Glutamatergic neuron (in vitro differentiated cells): ENCODE measurements at places on chromosomes 5 and 9.

DNA sequence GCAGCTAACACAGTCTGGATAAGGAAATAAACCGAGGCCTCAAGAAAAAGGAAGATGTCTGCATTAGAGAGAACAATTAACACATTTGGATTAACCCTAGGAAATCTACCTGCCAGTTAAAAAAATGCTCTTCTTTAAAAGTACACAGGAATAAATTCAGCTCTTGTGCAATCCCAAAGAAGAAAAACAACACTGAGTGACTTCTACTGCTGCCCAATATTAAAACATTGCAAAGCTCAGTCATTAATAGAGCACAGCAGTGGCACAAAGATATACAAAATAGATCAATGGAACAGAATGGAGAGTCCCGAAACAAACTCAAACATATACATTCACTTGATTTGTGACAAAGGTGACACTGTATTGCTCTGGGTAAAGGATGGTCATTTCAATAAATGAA, 119.7 kb downstream of the GNAQ start:
- DNase-seq: no peak

- no peak for DNase-seq
These were observed 29.1 kb downstream of the MTX3 start for GRCh38 chr5:79961716-79962574.

- no peak for DNase-seq
These were observed 35.8 kb downstream of the SEC61B start for GRCh38 chr9:99257723-99258389.

DNA sequence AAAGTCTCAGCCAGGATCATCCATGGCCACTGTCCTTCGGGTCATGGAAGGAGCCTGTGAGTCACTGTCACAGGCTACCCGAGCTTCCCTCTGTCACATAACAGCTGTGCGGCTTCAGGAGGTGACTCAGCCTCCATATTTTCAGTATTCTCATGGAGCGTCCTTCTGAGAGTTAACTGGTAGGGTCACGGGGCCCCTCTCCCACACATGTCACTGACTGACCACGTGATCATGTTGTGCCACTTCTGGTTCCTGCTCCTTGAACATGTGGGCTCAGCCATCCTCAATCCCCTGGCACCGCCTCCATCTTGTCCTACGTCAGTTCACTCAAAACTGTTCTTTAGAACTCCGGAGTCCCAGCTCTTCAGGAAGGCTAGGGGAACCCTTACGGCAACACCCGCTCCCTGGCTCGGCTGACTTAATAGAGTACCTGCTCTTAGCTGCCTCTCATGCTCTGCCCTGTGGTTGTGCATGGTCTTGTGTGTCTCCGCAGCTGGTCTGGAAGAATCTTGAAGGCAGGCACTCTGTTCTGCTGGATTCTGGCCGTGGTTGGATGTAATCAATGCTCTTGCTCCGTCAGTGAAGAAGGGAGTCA, 182.8 kb downstream of the ICE1 start:
- DNase-seq: no peak

GRCh38 chr9:35729700-35730485, 2.1 kb downstream of the TLN1 start:
- no peak for DNase-seq

DNA sequence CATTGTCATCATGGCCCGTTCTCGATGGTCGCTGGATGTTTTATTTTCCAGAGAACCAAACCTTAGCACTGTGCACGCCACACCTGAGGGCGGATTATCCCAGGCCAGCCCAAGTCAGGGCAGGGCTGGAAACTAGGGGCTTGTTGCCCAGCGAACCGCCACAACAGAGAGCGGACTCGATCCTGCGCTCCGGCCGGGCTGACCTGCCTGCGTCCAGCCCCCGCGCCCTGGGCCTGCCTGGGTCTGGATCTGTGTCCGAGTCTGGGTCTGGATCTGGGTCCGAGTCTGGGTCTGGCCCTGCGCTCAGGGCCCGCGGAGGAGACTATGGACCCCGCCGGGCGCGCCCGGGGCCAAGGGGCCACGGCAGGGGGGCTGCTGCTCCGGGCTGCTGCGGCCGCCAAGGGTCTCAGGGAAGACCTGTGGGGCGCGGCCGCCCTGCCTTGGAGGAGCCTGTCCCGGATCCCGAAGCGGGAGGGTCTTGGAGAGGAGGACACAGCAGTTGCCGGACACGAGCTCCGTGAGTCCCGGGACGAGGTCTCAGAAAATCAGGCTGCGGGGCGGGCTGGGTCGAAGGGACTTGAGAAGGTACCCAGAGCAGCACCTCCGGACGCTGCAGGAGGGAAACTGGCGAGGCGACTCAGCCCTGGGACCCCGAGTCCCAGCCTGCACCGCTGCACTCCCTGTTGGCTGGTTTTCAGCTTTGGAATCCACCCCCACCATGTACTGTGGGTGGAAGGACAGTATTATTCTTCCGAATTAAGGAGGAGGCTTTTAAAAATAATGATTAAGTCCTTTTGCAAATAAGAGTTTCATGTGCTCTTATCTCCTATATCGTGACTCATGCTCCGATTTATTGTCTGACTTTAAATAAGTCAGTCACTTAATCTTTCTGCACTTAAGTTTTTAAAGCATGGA, at the start of gene ANKDD1B:
TSS of gene ANKDD1B (plus strand) at position 143 of the 915 bp plus-strand sequence. CDS start at position 325, 182 bp downstream.
- peak; percentile 61 for DNase-seq

- DNase-seq: peak; percentile 78
These were observed 101.3 kb downstream of the RASEF start for GRCh38 chr9:82961504-82962125.

- no peak for DNase-seq
These were observed 186.2 kb downstream of the GABBR2 start for GRCh38 chr9:98522487-98522886.

DNA sequence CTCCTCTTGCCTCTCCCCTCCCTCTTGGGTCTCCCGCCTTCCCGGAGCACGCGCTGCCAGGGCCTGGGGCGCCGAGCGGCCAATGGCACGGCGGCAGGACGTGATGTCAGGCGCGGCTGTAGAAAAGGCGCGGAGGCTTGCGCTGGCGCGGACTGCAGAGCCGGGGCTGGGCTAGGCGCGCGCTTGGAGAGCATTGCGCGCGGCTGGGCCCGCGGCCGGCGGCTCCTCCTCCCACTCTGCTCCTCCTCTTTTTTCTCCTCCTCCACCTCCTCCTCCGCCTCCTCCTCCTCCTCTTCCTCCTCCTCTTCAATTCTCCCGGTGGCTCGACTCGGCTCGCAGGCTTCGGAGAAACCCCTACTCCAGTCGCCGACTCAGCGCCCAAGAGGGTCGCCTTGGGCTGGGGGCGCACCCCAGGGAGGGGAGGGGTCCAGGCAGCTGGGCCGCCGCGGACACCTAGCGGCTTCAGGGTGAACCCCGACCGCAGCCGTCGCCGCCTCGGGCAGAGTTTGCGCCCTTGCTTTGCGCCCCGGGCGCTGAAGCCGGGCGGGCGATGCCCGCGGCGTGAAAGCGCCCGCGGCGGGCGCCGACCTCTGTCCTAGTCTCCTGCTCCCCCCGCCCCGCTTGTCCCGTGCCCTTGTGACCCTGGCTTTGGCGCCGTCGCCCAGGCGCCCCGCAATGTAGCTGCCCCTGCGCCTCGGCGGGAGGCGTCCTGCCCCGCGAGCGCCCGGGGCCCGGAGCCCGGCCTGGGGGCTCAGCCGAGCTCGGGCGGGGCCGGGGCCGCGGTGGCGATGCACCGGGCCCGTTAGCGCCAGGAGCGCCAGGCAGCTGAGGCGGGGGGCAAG, at the start of gene LHX2:
TSS of gene LHX2 (plus strand) at position 309 of the 842 bp plus-strand sequence. CDS start 581 bp downstream, outside the sequence.
- peak; percentile 86 for DNase-seq

DNA sequence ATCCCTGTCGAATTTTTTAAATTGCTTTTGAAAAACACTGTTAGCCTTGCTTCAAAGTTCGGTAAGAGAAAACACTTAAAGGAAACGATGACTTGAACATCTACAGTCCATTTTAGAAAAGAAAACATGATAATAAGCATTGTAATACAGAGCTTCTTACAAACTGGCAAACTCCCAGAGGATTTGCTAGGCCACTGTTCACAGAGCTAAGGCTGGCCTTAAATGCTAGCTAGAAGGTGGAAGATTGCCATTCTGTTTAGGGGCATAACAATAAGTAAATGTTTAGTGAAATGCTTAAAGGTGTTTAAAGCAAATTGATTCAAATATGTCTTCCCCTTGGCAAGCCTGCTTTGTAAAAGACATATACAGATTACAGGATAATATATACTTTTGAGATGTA, 169.6 kb downstream of the TLE4 start:
- no peak for DNase-seq

DNA sequence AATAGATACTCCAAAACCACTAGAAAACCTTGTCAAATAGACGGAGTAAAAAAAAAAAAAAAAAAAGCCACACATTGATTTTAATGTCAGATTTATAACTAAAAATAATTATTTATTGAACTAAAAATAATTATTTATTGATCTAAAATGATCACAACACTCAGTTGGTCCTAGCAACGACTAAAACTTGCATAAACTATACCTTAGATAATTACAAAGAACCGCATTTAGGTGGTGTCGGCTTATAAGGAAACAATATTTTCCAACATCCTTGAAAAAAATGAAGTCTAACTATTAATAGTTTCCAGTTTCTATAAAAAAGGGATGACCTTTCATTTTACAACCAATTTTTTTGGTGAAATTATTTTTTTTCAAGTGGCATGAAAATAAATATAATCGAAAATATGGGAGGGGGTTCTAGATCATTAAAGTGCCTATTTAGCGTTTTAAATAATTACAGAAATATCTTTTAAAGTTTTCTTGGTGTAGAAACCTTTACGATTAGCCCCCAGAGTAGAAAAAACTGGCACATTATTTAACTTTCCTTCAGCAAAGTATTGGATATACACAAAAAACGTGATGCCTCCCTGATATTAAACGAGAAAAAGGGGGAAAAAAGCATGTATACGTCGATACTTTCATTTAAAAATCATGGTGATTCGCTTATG, 3.7 kb downstream of the ARRDC3 start:
- no peak for DNase-seq

DNA sequence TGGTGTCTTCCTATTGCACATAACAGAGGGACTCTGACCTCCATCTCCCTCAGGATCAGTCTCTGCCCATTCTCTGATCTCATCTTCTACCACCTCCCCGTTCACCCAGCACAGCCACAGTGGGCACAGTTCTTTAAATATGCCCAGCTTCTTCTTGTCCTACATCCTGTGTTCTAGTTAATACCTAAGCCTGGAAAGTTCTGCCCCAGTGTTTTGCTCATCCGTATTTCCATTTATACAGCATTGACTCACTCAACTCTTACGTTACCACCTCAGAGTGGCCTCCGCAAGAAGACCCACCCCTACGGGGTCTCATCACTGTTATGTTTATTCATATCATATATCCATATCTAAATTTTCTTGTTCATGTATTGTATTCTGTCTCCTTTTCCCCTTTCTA, 315.5 kb downstream of the ADGRV1 start:
- DNase-seq: no peak

- no peak for DNase-seq
These were observed 82.2 kb upstream of the IL12B start for GRCh38 chr5:159412284-159413046.

DNA sequence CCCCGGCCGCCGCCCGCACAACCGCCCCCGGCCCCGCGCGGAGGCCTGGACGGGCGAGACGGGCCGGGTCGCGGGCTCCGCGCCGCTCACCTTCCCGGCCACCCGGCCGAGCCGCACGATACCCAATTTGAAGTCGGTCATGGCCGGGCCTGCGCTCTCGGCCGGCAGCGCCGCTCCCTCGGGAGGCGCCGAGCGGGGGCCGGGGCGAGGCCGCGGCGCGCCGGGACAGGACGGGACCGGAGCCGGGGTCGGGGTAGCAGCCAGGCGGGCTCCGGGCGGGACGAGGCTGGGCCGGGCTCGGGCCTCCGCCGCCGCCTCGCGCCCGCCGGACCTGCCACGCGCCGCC, 216 bp downstream of the ZMYND19 start:
- no peak for DNase-seq

GRCh38 chr5:103587185-103587748, 24.7 kb upstream of the NUDT12 start:
- DNase-seq: no peak

GRCh38 chr5:36531401-36531800, 75.0 kb upstream of the SLC1A3 start:
- DNase-seq: no peak

- DNase-seq: no peak
These were observed 37.6 kb upstream of the SMAD5 start for GRCh38 chr5:136094913-136095641.

DNA sequence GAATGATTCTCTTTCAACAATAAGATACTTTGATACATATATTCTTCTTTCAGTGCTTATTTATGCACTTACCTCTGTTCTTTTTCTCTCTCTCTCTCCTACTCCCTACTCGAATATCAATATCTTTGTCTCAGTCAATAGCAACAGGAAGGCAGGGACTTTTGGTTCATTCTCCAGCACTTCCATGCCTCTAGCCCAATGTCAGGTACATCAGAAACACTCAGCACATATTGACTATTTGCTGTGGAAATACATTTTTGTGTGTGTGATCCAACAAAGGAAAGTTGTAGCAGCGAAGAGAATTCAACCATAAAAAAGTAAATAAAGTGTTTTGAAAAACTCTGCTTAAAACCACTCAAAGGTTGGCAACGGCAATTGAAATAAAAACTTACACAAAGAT, 12.6 kb downstream of the DIRAS2 start:
- DNase-seq: no peak

GRCh38 chr9:126508928-126509327, 104.8 kb upstream of the LMX1B start:
- no peak for DNase-seq

DNA sequence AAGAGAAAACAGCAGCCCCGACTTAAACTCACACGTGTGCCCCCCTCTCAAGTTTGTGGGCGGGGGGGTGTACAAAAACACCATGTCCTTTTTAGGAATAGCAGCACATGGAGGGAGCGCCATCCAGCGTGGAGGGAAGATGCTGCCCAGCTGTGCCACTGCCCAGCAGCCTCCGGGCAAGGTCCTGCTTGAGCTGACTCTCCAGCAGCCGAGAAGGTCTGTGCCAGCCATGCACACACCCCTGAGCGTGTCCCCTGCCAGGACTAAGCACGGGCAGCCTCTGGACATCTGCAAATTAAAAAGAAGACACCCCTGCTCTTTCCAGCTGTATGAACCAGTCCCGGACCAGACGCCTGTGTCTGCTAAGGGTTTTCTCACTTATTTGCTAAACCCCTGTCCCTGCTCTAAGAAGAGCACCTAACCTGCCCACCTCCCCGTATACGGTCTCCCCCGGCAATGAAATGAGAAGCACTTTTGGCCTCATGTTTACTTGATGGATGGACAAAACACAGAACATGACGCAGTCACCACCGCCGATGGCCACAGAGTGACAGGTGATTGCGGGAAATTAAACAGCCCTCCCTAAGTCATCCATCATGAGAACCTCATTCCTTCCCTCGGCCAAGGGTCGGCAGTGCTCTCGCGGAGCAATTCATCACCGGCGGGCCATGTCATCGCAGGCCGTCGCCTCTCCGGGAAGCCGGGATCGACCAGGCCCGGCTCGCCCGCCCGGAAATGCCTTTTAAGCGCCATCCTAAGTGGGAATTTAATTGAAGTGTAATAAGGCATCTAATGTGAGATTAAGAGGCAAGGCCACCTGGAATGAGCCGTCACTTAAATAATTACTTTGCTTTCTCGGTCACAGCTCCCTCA, 96.9 kb downstream of the OLFM1 start:
- DNase-seq: no peak

DNA sequence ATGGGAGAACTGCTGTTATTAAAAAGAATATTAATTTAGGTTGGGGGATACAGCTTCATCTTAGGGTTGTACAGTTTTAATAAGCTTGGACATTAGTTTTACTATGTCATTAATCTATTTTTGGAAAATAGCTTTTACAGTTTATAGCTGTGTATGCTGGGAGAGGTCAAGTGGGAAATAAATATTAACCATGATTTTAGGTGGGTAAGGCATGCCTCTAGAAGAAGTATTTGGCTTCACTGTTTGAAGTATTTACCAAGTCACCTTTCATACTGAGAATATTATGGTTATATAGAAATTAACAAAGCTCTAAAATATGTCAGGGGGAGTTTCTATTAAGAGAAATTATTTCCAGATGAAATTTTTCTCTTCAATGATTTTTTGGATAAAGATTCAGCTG, 5.2 kb downstream of the C5orf22 start:
- no peak for DNase-seq
